ENCODE measurements at places on chromosomes 13 and 19. TPM values are rescaled to one million over a fixed set of nuclear protein-coding genes. Genes with fewer than 3 reads are reported as not detected.

DNA sequence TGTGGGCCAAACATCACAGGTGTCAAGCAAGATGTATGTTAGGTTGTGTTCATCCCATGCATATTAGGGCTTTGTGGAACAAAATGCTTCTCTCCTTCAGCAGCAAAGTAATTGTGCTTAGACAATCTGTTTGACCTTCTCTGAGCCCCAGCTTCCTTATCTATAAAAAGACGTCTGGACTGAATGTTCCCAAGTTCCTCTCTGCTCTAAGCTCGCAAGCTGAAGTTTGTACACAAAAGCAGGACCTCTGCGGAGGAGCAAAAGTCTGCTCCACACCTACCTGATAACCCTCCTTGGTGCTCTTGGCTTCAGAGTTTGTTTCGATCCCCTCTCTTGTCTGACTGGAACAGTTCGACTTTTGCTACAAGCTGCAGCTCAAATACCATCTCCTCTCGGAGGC is 95.7 kb upstream of the UBL3 start:
- no peak overlapping the region for H3K4me3 ChIP-seq
- no peak overlapping the region for H3K27ac ChIP-seq
- no peak for DNase-seq
- H3K36me3 ChIP-seq: no peaks in the 10 kb centered on the region
- H3K27me3 ChIP-seq: no peaks in the 10 kb centered on the region

DNA sequence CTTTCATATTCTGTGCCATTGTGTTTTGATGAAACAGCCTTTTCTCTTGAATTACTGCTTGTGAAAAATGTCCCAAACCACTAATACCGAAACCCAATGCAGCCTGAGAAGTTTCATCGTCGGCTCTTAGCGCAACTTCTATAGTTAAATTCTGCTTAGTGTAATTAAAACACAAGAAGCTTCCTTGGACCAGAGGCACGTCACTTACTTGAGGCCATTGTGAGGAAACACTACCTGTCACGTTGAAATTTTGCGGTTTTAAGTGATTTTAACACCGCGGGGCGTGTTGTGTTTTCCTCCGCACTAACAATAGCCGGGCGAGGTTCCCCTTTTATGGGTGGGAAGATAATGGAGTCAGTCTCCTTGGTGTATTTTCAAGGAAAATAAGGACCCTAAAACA is 70.9 kb downstream of the GGACT start:
- H3K36me3 ChIP-seq: no peaks in the 10 kb centered on the region
- H3K4me3 ChIP-seq: no peak overlapping the region
- no peaks in the 10 kb centered on the region for H3K27me3 ChIP-seq
- H3K4me1 ChIP-seq: peaks cover 4% of the 10 kb centered on the region
- H3K27ac ChIP-seq: no peak overlapping the region

- peaks cover 4% of the 10 kb centered on the region for H3K36me3 ChIP-seq
- H3K4me1 ChIP-seq: no peaks in the 10 kb centered on the region
- H3K27me3 ChIP-seq: no peaks in the 10 kb centered on the region
- H3K4me3 ChIP-seq: no peak overlapping the region
These were observed 2.4 kb downstream of the ZNF85 start for GRCh38 chr19:20925481-20925880.

- H3K4me1 ChIP-seq: peaks cover 22% of the 10 kb centered on the region
- no peaks in the 10 kb centered on the region for H3K27me3 ChIP-seq
- H3K27ac ChIP-seq: peak overlapping the region; percentile 76
- peaks cover 13% of the 10 kb centered on the region for H3K36me3 ChIP-seq
- H3K4me3 ChIP-seq: no peak overlapping the region
- DNase-seq: no peak
These were observed 27.1 kb downstream of the TSSK6 start for GRCh38 chr19:19487950-19488874.

DNA sequence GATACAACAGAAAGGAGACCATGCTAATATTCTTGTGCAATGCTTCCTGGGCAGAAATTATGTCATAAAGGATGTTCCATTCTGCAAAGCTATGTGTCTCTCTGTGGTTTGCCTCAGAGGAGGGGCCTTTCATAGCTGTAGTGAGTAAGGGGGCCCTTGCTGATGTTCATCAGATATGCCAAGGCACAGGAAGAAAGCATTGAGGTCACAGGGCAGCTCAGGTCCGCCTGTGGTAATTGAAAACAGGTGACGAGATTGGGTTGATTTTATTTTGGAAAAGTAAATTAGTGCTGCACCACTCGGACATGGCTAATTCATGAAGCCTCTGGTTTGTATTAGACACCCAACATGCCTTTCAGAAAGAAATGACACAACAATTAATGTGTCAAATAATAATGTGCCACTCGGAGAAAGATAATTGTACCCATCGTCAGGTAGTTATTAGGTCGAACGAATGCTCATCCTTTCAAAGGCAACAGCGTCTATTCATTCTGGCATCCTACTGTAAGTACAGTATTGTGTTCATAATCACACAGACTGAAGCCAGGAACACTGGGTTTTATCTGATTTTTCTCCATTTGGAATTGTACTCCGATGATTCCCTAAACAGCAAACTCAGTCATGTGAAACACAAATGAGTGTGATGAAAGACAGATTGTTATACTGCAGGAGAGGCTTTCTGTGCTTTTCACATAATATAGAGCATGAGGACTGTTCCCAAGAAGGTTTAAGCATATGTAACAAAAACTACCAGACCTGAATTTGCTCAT is 421.6 kb upstream of the KLF12 start:
- H3K27ac ChIP-seq: no peak overlapping the region
- no peaks in the 10 kb centered on the region for H3K27me3 ChIP-seq
- DNase-seq: no peak
- H3K4me3 ChIP-seq: no peak overlapping the region
- no peaks in the 10 kb centered on the region for H3K36me3 ChIP-seq

DNA sequence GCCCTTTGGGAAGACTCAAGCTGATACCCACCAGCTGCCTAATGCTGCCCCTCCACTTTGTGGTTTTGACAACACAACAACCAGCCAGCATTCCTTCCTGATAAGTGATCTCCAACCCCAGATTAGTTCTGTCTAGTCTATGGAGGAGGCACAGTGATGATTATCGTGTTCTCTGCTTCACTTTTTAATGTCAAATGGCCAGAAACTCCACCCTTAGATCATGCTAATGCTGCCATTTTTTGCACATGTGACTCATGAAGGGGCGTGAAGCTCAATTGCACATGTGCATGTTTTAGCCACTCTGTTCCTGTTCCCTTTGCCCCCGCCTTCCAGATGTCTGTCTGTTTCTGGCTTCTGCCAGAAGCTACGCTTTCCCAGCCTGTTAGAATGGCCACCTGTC is 199.8 kb downstream of the COG6 start:
- no peaks in the 10 kb centered on the region for H3K4me1 ChIP-seq
- no peaks in the 10 kb centered on the region for H3K36me3 ChIP-seq
- H3K4me3 ChIP-seq: no peak overlapping the region
- no peaks in the 10 kb centered on the region for H3K27me3 ChIP-seq
- H3K27ac ChIP-seq: no peak overlapping the region

- H3K4me1 ChIP-seq: no peaks in the 10 kb centered on the region
- DNase-seq: no peak
- no peak overlapping the region for H3K4me3 ChIP-seq
- no peak overlapping the region for H3K27ac ChIP-seq
These were observed 33.4 kb upstream of the FRY start for GRCh38 chr13:31998131-31998530.

Gene TMEM86B
- total RNA-seq: 11.8 TPM

Gene IZUMO1
- total RNA-seq: not detected

Gene ZNF440
- total RNA-seq: 11.6 TPM

Gene KASH5
- total RNA-seq: not detected

Gene RNF113B
- not detected for total RNA-seq

Gene ACER1
- total RNA-seq: not detected
